Stimulated activated CD8-positive, alpha-beta memory T cell treated with anti-CD3 and anti-CD28 coated beads, Interleukin-15, amount 100 ng/mL, for 24 hours (primary cell): ENCODE measurements at places on chromosomes 3 and 15.

DNA sequence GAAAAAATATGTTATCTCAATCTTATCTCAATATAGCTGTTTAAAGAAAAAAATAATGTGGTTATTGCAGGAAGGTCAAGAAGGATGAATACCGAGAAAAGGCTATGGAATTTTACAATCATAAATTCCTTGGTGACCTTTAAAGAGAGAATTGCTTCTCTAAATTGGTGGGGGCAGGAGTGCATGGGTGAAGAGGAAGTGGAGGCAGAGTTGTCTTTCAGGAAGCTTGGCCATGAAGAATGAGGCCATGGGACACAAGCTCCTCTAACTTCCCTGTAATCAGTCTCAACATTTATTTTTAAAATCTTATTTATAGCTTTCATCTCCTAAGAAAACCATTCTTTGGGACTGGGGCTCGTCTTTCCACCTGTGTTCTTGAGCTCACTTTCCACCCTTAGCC is 22.4 kb upstream of the ALDH1A2 start:
- DNase-seq, result no peak

DNA sequence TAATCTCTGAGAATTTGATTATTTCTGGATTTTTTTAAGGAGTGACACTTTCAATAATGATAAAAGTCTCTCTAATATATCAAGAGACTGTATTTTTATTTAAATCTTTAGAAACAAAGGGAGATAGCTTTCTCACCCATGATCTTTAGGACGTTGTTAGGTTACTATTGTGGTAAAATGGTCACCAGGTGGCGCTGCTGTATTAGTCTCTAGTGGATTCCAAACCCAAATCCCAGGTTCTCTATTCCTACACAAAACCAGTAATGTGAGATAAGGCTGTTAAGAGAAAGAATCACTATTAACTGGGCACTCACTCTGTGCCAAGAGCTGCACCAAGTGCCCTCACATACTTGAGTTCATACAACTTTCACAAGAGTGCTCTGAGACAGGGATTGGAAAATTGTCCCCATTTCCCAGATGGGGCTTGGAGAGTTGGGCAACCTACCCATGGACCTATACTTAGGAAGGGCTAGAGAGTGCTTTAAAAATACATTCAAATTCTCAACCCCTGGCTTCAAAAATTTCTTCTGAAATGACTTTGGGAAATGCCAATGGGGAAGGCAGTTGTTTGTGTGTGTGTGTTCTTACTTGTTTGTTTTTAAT is 593.4 kb upstream of the TGFBR2 start:
- peak; percentile 31 for DNase-seq

- no peak for DNase-seq
These were observed 1.0 kb downstream of the SEMA3B start for GRCh38 chr3:50269977-50270413.

- no peak for DNase-seq
These were observed 226.5 kb upstream of the GAP43 start for GRCh38 chr3:115396801-115397200.

DNA sequence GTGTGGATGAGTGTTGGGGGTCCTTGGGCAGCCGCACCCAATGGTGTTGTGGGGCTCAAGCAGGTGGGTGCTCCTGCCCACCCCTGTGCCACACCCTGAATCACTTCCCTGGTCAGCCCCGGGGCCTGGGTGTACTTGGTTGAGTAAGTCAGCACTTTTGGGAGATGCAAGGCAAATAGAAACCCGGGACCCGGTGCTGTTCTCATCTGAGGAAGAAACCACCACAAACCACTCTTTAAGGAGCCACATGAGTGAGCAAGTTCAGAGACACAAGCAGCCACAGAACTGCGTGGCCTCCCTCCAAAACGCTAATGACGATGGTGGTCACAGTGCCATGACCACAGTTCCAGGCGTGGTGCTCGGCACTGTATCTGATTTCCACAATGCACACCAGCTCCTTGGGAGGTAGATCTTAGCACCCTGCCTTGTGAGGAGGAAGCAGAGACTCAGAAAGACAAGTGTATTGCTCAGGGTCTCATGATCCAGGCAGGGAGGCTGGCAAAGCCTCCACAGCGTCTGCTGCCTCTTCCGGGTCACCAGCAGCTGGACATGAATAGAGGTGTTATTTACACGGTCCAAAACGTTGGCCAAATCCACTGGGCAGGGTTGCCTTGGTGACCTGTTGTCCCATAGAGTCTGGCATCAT is 118.2 kb upstream of the ALDH1A3 start:
- DNase-seq, result no peak

DNA sequence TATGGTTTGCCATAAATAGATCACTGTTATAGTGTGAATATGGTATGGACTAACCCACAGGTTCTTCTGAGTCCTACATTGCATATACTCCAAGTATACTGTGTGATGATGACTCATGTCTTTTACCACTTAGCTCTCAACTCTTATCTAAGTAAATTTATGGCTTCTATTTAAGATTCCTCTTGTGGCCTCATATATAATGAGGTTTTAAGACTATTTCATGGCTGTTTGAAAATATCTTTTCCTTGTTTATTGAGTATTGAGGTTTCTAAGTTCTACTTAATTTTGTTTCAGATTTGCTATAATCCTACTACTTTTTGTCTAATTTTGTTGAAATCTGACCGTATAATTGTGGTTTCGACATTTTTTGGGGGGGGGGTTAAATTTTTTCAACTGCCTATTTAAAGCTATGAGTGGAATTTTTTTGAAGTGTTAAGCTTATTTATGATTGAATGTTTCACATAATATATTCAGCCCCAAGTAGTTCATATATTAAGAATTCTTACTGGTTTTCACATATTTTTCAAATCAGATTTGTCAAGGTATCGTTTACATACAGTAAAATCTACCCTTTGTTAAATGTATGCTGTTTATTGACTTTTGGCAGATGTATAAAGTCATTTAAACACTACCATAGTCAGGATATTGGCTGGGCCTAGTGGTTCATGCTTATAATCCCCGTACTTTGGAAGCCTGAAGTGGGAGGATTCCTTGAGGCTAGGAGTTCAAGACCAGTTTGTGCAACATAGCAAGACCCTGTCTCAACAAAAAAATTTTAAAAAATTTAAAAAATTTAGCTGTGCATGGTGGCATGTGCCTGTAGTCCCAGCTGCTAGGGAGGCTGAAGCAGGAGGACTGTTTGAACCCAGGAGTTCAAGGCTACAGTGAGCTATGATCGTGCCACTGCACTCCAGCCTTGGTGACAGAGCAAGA is 11.7 kb downstream of the SLC25A36 start:
- no peak for DNase-seq

DNA sequence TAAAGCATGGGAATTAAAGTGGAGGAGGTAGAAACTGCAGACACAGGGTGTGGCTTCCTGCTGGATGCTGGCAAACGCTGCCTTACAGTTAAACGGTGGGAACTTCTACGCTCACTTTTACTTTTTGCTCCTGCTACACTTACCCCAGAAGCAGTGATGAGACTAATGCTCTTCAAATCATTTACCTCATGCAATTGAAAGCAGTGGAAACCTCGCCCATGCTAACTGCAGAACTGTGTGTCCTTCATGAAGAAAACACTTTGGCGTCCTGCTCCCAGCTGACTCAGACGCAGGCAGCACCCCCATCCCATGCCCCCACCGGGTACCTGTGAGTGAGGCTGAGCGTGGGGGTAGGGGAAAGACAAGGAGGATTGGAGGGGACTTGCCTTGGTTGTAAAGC is 31.8 kb downstream of the UPK1B start:
- DNase-seq, result no peak

- no peak for DNase-seq
These were observed 182.4 kb upstream of the ATP10A start for GRCh38 chr15:26045516-26045915.

GRCh38 chr15:29283381-29283780 is 13.8 kb upstream of the NSMCE3 start:
- DNase-seq, result no peak

- no peak for DNase-seq
These were observed 9.5 kb downstream of the CFAP44 start for GRCh38 chr3:113431811-113432210.

- DNase-seq, result no peak
These were observed 40.1 kb downstream of the SETMAR start for GRCh38 chr3:4343258-4343657.

DNA sequence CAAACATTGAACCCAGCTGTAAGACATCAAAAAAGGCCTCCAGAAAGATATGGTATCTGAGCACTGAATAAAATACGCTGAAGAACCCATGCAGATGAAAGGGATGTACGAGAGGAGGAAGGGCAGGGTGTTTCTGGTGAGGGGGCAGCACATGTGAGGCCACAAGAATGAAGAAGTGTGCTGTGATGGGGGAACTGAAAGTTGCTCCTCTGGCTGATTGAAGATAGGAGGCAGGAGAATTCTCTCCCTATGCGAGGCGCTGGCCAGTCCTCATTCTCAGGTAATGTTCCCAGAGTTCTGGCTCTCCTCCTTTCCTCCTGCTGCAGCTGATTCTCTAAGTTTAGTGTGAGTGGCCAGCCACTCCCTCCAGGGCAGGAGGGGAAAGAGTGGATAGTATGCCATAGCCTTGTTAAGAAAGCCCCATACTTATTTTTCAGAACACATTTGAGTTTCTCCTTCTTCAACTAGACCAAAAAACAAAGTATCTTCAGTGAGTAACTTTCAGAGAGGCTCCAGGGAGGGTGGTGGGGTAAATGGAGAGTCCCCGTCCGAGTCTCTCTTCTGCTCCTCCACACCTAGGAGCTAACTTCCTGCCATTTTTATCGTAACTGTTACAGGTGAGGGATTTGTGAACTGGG is 26.9 kb upstream of the MYO1E start:
- no peak for DNase-seq

DNA sequence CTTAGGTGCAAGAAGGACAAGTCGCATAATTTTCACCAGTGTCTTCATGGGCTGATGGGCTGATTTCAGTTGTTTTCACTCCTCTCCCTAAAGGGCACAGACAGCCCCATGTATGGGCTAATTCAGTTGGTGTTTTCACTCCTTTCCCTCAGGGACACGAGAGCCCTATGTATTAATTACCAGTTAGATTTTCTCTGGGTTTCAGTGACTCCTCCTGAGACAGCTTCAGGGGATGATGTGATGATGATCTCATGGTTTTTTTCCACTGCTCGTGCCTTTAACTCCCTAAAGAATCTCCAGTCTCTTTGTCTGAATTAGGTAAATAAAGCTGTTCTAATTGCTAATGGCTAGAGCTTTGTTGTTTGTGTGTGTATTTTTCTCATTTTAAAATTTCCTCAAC is 9.9 kb downstream of the RAMAC start:
- DNase-seq, result no peak

GRCh38 chr3:119628816-119629445 is 31.2 kb downstream of the PLA1A start:
- no peak for DNase-seq

DNA sequence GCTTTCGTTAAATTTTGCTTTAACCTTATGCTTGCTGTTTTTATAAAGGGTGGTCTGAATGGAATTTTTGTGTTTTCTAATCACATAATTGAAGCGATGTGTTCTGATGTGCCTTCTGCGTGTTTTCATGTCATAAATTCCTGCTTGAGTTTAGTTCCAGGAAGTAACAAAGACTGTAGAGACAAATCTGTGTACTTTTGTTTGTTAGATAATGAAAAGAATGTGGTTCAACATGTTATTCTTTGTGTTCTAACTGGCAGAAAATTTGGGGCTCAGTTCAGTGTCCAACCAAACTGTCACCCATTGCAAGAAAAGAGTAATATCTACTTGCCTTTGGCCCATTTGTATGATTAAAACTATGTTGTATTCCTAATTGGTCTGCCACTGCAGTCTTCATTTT is 324.0 kb downstream of the DIPK2A start:
- DNase-seq, result no peak

GRCh38 chr15:39582286-39582976 is 1.6 kb downstream of the THBS1 start:
- DNase-seq, result no peak

DNA sequence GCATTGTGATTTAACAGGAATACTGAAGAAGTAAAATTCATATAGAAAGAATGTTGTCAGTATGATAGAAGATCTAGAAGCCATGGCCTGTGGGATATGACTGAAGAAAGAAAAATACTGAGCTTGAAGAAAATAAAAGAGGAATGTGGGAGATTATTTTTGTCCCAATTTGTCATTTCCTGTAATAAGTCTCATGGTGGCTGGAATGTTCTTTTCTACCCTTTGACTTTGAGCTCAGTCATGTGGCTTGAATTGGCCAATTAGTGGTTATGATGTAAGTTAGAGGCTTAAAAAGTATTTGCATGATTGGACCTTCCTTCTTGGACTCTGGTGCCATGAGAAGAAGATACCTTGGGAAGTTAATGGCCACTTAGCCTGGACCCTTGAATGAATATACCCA is 14.1 kb downstream of the APH1B start:
- no peak for DNase-seq

- no peak for DNase-seq
These were observed 15.7 kb downstream of the BHLHE40 start for GRCh38 chr3:4994823-4995499.

GRCh38 chr15:59236394-59236793 is 29.8 kb downstream of the LDHAL6B start:
- DNase-seq, result no peak

GRCh38 chr3:155188031-155188430 is 105.5 kb downstream of the STRIT1 start:
- no peak for DNase-seq

DNA sequence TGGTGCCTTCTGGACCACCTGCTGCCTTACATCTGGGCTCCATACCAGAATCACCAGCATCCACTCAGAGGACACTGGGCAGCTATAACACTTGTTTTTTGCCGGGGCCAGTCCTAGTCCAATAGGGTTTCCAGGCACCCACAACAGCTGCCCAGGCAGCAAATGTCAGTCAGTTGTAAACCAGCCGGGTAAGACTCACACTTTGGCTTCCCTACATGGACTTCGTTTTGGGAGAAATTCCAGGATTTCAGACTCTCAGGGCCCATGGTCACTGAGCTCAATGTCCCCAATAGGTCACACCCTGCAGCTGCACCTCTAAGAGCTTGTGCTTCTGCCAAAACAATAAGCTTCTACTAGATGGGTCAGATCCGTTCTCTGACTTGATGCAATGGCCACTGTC is 83.8 kb downstream of the FAM174B start:
- DNase-seq, result no peak

- no peak for DNase-seq
These were observed 2.3 kb downstream of the NSUN3 start for GRCh38 chr3:94065122-94065521.

- no peak for DNase-seq
These were observed 41.2 kb downstream of the LIPC start for GRCh38 chr15:58472821-58473581.

- DNase-seq, result no peak
These were observed 1.8 kb upstream of the ZMYND10 start for GRCh38 chr3:50347187-50347813.

- no peak for DNase-seq
These were observed 57.7 kb downstream of the FEM1B start for GRCh38 chr15:68335251-68335650.

- no peak for DNase-seq
These were observed 7.1 kb downstream of the ITGA11 start for GRCh38 chr15:68424754-68425390.
